ENCODE measurements at places on chromosomes 3 and 15. TPM values are rescaled to one million over a fixed set of nuclear protein-coding genes. Genes with fewer than 3 reads are reported as not detected.

HRG gene
- polyA plus RNA-seq: not detected

GPR87 gene
- polyA plus RNA-seq: not detected

DAZL gene
- polyA plus RNA-seq: not detected

BDH1 gene
- 9.7 TPM for polyA plus RNA-seq

ALPK3 gene
- polyA plus RNA-seq: not detected

SLC22A13 gene
- polyA plus RNA-seq: not detected

NFKBIZ gene
- 0.94 TPM for polyA plus RNA-seq

REC114 gene
- not detected for polyA plus RNA-seq

FAM227B gene
- 2.7 TPM for polyA plus RNA-seq

MYL3 gene
- not detected for polyA plus RNA-seq

MUSTN1 gene
- polyA plus RNA-seq: 7.6 TPM

PLA2G4E gene
- 0.07 TPM for polyA plus RNA-seq

HESX1 gene
- 3.5 TPM for polyA plus RNA-seq

SPTBN5 gene
- polyA plus RNA-seq: 0.79 TPM

MITF gene
- polyA plus RNA-seq: 1.4 TPM

CCDC9B gene
- 0.11 TPM for polyA plus RNA-seq
